Activated naive CD4-positive, alpha-beta T cell treated with anti-CD3 and anti-CD28 coated beads, Interleukin-2, amount 10 ng/mL, durations not matched to agents 7 days and 5 days (primary cell): ENCODE measurements at places on chromosomes 7 and 10.

- no peaks in the 10 kb centered on the region for H3K36me3 ChIP-seq
- H3K27ac ChIP-seq = no peak overlapping the region
- H3K4me1 ChIP-seq = peaks cover 6% of the 10 kb centered on the region
- peaks cover 76% of the 10 kb centered on the region for H3K27me3 ChIP-seq
- peak overlapping the region; percentile 7 for H3K4me3 ChIP-seq
Measured at GRCh38 chr7:27235387-27236311, 7.0 kb upstream of the EVX1 start.

- H3K4me3 ChIP-seq = no peak overlapping the region
- no peak for DNase-seq
- no peaks in the 10 kb centered on the region for H3K36me3 ChIP-seq
- H3K27me3 ChIP-seq = peaks cover 4% of the 10 kb centered on the region
Measured at GRCh38 chr10:33412241-33412640, 77.8 kb upstream of the NRP1 start.

GRCh38 chr7:30920584-30921539 lies 9.2 kb downstream of the AQP1 start:
- H3K27ac ChIP-seq = no peak overlapping the region
- no peaks in the 10 kb centered on the region for H3K27me3 ChIP-seq
- no peaks in the 10 kb centered on the region for H3K36me3 ChIP-seq
- peak; percentile 7 for DNase-seq
- H3K4me3 ChIP-seq = no peak overlapping the region

- H3K36me3 ChIP-seq = no peaks in the 10 kb centered on the region
- H3K4me3 ChIP-seq = no peak overlapping the region
- H3K4me1 ChIP-seq = peaks cover 48% of the 10 kb centered on the region
- DNase-seq = no peak
- H3K27ac ChIP-seq = no peak overlapping the region
Measured at GRCh38 chr7:8135417-8135816, 126.5 kb downstream of the ICA1 start.

- H3K36me3 ChIP-seq = no peaks in the 10 kb centered on the region
- peaks cover 63% of the 10 kb centered on the region for H3K27me3 ChIP-seq
- H3K27ac ChIP-seq = no peak within 1 kb of the TSS
Measured at GRCh38 chr7:55018361-55019190, at the start of gene EGFR. EGFR (plus strand) TSS chr7:55019017; CDS start chr7:55019278, 261 bp downstream.

GRCh38 chr10:47076949-47077361 lies 165.7 kb downstream of the PTPN20 start:
- H3K27ac ChIP-seq = no peak overlapping the region
- H3K27me3 ChIP-seq = peaks cover 13% of the 10 kb centered on the region
- H3K36me3 ChIP-seq = no peaks in the 10 kb centered on the region
- no peak overlapping the region for H3K4me3 ChIP-seq
- no peaks in the 10 kb centered on the region for H3K4me1 ChIP-seq
- no peak for DNase-seq

DNA sequence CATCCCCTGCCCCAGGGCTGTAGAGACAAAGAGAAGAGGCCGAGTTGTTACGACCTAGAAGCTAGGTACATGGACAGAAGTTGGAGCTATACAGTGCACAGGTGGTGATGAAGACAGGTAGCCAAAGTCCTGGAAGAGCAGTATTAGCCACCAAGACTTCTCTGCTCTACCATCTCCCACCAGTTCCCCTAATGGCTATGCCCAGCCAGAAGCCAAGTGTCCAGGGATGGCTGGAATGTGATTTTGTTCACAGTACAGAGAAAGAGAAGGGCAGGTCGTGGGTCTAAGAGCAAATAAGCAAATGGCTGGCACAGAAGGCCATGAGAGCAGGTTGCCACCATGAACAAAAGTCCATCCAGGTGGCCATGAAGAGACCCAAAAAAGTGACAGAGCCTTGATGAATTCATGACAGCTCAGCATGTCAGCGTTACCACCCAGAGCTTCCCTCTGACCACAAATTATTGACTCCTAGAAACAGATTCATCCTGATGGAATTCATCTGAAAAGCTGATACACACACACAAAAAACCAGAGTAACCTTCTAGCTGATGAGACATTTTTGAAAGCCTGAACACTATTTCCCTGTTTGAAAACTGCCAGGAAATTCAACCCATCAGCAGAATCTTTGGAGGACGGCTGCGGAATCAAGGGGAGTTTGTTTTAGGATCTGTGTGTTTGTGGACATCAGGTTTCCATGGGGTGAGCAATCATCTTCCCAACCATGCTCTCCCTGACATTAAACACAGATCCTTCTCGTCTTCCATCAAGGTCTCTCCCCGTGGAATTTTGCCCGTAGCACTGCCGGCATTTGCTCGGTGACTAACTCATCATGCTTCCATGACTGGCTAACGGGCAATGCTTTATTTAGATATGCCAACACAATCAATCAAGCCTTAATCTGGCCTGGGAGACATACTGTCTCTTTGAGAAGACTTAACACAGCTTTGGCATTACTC lies 906.7 kb upstream of the AUTS2 start:
- no peak overlapping the region for H3K27ac ChIP-seq
- H3K4me1 ChIP-seq = no peaks in the 10 kb centered on the region
- no peak overlapping the region for H3K4me3 ChIP-seq
- no peak for DNase-seq
- H3K27me3 ChIP-seq = no peaks in the 10 kb centered on the region

DNA sequence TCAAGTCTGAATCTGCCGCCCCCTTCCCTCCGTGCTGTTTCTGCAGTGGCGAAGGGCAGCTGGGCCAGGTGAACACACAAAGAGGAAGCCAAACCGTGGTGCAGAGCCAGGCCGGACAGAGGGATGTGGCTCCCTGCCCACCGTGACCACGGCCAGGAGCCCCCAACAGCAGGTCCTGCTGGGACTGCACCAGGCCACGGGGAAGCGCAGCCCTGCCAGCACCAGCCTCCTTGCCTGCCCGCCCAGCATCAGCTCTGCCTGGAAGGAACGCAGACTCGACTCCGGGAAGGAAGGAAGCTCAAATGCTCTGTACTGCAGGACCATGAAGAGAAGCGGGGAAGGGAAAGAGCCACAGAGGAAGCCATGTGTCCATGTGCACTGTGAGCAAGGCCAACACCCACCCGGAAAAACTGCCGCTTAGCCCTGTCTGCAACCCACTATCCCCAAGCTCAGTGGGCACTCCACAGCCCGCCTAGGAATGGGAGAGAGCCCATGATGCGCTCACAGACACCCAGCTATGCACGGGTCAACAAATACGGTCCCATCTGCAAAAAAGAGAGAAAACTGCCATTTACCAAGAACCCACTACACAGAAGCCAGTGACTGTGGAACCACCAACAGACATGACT lies 19.0 kb downstream of the GPER1 start:
- H3K4me1 ChIP-seq = peaks cover 23% of the 10 kb centered on the region
- DNase-seq = no peak
- H3K27ac ChIP-seq = no peak overlapping the region
- H3K27me3 ChIP-seq = no peaks in the 10 kb centered on the region
- H3K36me3 ChIP-seq = no peaks in the 10 kb centered on the region

DNA sequence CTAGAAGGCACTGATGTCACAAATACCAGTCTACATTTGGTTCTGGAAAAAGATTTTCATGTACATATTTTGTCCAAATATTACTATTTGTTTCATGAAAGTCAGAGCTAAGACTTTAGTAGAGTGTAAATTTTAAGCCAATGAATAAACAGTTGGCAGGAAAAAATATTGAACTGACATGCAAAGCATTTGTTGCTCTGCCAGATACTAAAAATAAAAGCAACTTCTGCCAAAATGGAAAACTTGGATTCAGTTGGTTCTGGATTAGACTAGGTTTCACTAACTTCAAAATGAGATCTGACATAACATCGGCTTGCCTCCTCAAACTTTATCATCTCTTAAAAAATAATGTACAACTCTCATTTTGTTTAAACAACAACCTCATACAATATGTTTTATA lies 34.9 kb downstream of the FAM204A start:
- H3K36me3 ChIP-seq = peaks cover 22% of the 10 kb centered on the region
- H3K4me1 ChIP-seq = no peaks in the 10 kb centered on the region
- DNase-seq = no peak
- H3K27me3 ChIP-seq = no peaks in the 10 kb centered on the region
- no peak overlapping the region for H3K27ac ChIP-seq
- H3K4me3 ChIP-seq = no peak overlapping the region

DNA sequence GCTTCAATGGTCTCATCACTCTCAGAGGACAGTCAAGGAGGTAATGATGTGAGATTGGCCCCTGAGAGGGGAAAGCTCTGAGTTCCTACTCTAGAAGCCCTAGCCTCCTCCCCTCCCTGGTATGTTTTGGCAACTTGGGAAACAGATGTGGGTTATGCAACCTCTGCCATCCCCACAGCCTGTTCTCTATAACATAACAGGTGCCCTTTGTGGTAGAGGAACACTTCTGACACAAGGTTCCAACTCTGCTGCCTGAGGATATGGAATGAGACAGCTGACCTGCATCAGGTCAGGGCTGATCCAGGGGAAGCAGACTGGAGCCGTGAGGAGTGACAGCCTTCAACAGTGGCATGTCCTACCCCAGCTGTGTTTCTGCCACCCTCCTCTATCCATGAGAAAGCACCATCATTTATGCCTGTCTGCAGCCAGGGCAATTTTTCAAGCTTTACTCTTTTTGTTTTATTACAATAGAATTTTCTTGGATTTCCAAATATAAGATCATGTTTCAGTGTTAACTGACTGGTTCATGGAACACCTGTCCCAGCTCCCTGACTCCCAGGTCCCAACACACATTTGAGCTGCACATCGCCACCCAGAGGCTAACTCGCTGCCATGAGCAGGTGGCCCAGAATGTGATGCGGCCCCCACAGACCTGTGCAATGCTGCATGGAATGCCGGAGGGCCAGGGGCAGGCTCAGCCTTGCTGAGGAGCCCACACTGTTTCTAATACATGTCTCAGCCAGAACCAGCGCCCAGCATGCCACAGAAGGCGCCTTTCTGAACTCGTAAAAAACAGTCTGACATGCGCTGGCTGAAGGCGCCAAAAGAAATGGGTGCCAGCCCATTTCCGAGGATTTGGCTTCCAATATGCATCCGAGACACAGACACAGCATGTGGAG lies 124.8 kb upstream of the CHST15 start:
- peaks cover 18% of the 10 kb centered on the region for H3K4me1 ChIP-seq
- no peaks in the 10 kb centered on the region for H3K36me3 ChIP-seq
- H3K27me3 ChIP-seq = peaks cover 36% of the 10 kb centered on the region
- no peak for DNase-seq
- H3K27ac ChIP-seq = no peak overlapping the region
- no peak overlapping the region for H3K4me3 ChIP-seq

DNA sequence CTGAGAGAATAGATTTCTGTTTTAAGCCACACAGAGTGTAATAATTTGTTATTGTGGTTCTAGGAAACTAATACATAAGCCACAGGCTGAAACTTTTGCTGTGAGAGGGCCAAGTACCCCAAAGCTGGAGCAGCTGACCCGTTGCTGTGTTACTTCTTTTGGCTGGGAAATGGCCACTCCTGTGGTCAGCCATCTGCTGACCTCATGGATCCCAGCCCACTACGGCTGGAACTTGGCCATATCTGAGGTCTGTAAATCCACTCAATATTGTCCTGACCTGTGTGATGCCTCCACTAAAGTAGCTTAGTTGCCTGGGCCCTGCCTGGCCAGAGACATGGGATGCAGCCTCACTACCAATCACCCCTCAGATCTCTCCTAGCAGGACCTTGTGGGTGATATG lies 17.4 kb upstream of the LOXL4 start:
- H3K36me3 ChIP-seq = no peaks in the 10 kb centered on the region
- peaks cover 34% of the 10 kb centered on the region for H3K27me3 ChIP-seq
- no peaks in the 10 kb centered on the region for H3K4me1 ChIP-seq
- no peak overlapping the region for H3K27ac ChIP-seq
- H3K4me3 ChIP-seq = no peak overlapping the region

- H3K4me3 ChIP-seq = peak overlapping the region; percentile 69
- DNase-seq = peak; percentile 23
- H3K27ac ChIP-seq = peak overlapping the region; percentile 73
- peaks cover 5% of the 10 kb centered on the region for H3K27me3 ChIP-seq
Measured at GRCh38 chr10:60572511-60573194, 183.0 kb upstream of the ANK3 start.

GRCh38 chr7:40530292-40530691 lies 395.5 kb downstream of the SUGCT start:
- no peak for DNase-seq
- no peaks in the 10 kb centered on the region for H3K4me1 ChIP-seq
- no peaks in the 10 kb centered on the region for H3K27me3 ChIP-seq
- no peaks in the 10 kb centered on the region for H3K36me3 ChIP-seq
- H3K27ac ChIP-seq = no peak overlapping the region

- no peaks in the 10 kb centered on the region for H3K27me3 ChIP-seq
- no peaks in the 10 kb centered on the region for H3K36me3 ChIP-seq
- H3K27ac ChIP-seq = no peak overlapping the region
- no peak overlapping the region for H3K4me3 ChIP-seq
- no peaks in the 10 kb centered on the region for H3K4me1 ChIP-seq
Measured at GRCh38 chr10:75718991-75719390, 287.6 kb downstream of the LRMDA start.

- H3K36me3 ChIP-seq = no peaks in the 10 kb centered on the region
- H3K4me3 ChIP-seq = no peak overlapping the region
- no peak for DNase-seq
Measured at GRCh38 chr7:76165106-76165972, 36.4 kb upstream of the SRRM3 start.

GRCh38 chr7:106279425-106280197 lies 5.2 kb downstream of the NAMPT start:
- no peaks in the 10 kb centered on the region for H3K27me3 ChIP-seq
- DNase-seq = no peak
- H3K27ac ChIP-seq = no peak overlapping the region
- H3K4me3 ChIP-seq = no peak overlapping the region

DNA sequence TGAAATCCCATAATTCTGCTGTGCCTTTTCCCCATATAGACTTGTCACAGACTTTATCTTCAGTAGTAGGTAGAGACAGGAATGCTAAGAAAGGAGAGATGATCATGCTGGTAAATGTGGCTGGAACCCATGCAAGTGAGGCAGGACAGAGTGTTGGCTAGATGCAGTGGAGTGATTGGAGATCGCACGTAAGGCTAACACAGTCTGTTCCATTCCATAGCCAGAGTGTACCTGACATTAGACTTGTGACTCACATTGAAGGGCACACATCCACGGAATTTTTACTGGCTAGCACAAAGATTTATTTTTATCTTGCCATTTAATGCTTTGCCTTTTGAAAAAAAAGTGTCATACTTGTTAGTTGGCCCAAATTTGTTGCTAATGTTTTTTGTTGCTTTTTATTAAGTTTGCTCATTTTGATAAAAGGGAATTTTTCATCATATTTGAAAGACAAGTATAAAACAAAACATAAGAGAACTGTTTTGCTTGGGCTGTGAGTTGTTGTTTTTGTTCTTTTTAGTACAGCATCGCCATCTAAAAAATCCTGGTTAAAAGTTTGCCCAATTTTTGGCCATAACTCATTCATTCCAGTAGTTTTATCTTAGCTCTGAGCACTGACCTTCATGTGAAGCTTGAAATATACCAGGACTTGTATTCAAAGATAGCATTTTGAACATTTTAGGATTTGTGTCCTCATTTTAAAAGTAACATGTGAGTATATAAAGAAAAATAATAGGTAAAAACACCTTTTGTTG lies 81.0 kb downstream of the CPED1 start:
- DNase-seq = no peak
- no peak overlapping the region for H3K27ac ChIP-seq
- no peaks in the 10 kb centered on the region for H3K36me3 ChIP-seq
- no peaks in the 10 kb centered on the region for H3K4me1 ChIP-seq
- no peak overlapping the region for H3K4me3 ChIP-seq
